ENCODE measurements at places on chromosomes 6 and 20.

GRCh38 chr6:157597461-157598312 lies 216.7 kb downstream of the ZDHHC14 start:
- no peaks in the 10 kb centered on the region for H3K36me3 ChIP-seq
- DNase-seq, result peak; percentile 56
- peaks cover 6% of the 10 kb centered on the region for H3K4me1 ChIP-seq
- H3K27me3 ChIP-seq, result no peaks in the 10 kb centered on the region
- no peak overlapping the region for H3K4me3 ChIP-seq

DNA sequence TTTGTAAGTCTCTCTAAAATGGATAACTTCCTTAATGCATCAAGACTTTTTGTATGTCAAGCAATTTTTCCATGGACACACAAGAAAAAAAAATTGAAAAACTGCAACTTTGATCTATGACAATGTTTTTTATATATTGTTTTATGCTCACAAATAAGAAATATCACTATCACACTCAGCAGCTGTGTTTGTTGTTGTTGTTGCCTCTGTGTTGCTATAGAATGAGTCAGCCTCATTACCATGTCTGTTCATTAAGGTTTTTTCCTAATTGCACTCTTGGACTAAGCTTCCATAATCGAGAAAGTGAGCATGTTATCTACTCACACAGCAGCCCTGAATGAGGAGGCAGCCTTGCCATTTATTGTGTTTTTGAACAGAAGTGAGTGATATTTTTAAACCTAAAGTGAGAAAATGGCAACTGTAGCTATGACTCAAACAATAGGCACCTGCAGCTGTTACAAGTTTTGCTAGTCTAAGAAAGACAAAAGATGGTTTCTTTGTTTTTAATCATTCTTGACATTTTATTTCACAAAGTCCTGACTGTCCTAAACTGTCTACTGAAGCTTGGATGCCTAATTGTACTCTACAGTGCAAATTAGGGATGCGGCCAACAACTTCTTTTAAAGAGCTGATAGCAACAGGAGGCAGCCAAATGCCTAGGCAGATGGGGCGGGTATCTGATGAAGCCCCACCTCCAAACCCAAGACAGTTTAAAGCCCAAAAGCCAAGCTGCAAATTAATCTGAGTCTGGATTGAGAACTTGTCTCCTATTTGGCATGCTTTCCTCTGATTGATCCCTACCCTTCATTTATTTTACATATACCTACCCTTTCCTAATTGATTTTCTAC lies 77.9 kb upstream of the DOK5 start:
- no peaks in the 10 kb centered on the region for H3K36me3 ChIP-seq
- H3K27ac ChIP-seq, result no peak overlapping the region
- DNase-seq, result no peak
- no peaks in the 10 kb centered on the region for H3K27me3 ChIP-seq
- H3K4me1 ChIP-seq, result no peaks in the 10 kb centered on the region

DNA sequence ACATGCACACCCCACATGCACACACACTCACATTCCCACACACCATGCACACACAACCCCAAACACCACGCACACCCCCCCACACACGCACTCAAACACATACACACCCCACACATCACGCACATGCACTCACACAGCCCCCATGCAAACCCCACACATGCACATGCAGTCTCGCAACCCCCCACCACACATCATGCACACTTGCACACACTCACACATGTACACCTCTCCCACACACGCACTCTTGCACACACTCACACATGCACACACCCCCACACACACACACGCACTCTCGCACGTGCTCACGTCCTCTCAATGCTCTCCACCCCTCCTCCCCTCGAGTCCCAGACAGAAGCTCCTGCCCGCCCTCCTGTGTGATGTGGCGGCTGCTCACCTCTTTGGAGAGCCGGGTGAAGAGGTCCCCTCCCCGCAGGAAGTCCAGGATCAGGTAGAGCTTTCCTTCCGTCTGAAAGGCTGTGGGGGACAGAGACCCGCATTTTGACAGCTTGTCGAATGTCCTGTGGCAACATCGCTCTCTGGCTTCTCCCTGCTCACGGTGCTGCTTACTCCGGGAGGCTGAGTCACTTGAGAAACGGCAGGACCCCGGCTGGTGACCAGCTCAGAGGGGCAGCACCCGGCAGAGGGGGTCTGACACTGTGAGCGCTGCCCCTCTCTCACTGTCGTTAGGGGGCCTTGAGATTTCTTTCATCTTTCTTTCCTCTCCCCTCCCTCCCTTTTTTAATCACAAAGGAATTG lies 78.5 kb downstream of the RAMACL start:
- no peak overlapping the region for H3K27ac ChIP-seq
- no peaks in the 10 kb centered on the region for H3K4me1 ChIP-seq
- no peaks in the 10 kb centered on the region for H3K36me3 ChIP-seq
- no peaks in the 10 kb centered on the region for H3K27me3 ChIP-seq

DNA sequence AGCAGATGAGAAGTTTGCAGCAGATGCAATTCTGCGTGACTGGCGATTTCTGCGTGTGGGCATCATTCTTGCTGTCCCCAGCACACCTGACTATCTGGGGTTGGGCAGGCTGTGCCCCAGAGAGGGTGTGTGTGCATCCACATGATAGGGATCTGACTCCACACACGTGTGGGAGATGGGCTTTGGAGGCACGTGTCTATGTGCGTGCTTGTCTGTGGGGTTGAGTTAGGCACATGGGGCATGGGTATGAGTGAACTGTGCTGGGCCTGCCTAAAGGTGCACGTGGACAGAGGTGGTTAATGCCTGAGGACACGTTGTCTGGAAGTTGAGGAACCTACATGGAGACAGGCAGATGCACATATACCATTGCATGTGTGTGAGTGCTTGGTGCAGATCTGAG lies 50.3 kb downstream of the CD40 start:
- no peaks in the 10 kb centered on the region for H3K36me3 ChIP-seq
- no peak for DNase-seq
- no peak overlapping the region for H3K27ac ChIP-seq
- H3K4me3 ChIP-seq, result no peak overlapping the region

DNA sequence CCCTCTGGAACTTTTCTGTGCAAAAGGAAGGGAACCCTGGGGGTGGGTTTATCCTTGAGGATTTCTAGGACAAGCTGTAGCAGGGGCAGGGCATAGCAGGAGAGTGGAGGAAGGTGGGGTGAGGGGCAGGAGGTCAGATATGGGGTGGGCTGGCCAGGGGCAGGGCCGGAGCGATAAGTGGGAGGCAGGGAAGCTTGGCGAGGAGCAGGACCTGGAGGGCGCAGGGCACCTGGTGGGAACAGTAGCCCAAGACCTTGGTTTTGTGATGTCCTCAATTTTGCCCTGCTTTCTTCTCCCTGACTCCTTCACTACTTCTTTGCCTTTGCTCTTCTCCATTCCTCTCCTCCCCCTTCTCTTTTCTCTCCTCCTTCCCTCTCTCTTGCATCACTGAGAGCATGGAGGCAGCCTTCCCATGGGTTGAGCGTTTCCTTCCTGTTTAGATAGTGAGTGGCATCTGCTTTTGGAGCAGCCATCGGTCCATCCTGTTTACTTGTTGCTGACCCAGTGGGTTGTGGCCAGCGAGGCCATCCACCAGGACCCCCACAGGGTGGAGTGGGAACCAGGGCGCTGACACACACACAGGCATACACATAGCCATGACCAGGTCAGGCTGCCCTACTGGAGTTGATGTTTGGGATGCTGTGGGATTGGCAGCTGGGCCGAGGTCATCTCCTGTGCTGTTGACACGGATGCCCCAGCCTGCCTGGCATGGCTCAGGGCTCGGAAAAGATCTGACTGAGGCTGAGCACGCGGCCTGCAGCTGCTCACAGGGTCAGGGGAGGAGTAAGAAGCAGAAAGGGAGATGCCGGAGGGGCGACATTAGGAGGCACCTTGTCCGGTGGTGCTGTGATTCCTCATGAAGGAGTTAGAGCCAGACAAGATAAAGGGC lies 121.0 kb upstream of the RNF24 start:
- H3K36me3 ChIP-seq, result no peaks in the 10 kb centered on the region
- H3K27me3 ChIP-seq, result no peaks in the 10 kb centered on the region

DNA sequence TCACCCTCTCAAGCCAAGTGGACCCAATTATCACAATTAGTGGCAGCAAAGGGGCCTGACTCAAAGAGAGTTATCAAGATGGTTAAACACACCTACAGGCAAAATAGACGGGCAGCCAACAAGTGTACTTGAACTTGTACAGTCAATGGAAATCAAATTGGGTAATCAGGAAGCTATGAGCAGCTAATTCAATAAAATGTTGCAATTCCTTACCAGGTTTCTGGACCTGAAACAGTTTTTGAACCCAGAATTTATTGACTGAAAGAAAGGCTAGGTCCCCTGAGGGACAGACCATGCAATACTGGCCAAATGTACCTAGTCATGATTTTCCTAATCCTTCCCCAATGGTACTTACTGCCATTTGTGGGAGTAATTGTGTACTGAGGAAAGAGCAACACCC lies 679.8 kb downstream of the EPM2A start:
- no peaks in the 10 kb centered on the region for H3K27me3 ChIP-seq
- H3K27ac ChIP-seq, result no peak overlapping the region
- H3K4me1 ChIP-seq, result no peaks in the 10 kb centered on the region
- no peak for DNase-seq
- no peaks in the 10 kb centered on the region for H3K36me3 ChIP-seq

- no peak overlapping the region for H3K27ac ChIP-seq
- no peak overlapping the region for H3K4me3 ChIP-seq
- H3K36me3 ChIP-seq, result no peaks in the 10 kb centered on the region
- H3K27me3 ChIP-seq, result no peaks in the 10 kb centered on the region
- no peaks in the 10 kb centered on the region for H3K4me1 ChIP-seq
Measured at GRCh38 chr6:4180652-4181255, 45.4 kb upstream of the ECI2 start.

DNA sequence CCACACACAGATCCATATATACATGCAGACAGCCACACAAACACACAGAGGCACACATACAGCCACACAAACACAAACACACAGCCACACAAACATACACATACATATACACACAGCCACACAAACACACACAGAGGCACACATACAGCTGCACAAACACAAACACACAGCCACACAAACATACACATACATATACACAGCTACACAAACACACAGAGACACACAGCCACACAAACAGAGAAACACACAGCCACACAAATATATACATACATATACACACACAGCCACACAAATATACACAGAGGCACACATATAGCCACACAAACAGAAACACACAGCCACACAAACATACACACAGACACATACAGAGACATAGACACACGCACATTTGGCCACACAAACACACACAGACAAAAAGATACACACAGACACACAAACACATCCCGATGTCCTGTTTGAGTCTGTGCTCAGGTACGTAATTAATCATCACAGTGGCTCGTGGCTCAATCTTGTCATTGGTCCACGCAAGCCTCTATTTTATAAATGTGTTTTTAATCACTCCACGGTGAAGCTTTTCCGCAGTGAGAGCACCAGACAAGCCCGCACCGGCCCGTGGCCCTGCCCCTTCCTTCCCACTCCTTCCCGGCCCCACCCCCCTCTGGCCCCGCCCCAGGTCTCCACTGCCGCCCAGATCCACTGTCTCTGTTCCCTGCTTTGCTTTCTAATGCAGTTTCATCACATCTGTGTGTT lies 135.3 kb downstream of the CDH4 start:
- H3K4me3 ChIP-seq, result no peak overlapping the region
- H3K27ac ChIP-seq, result no peak overlapping the region
- H3K36me3 ChIP-seq, result no peaks in the 10 kb centered on the region
- no peaks in the 10 kb centered on the region for H3K27me3 ChIP-seq
- no peaks in the 10 kb centered on the region for H3K4me1 ChIP-seq

DNA sequence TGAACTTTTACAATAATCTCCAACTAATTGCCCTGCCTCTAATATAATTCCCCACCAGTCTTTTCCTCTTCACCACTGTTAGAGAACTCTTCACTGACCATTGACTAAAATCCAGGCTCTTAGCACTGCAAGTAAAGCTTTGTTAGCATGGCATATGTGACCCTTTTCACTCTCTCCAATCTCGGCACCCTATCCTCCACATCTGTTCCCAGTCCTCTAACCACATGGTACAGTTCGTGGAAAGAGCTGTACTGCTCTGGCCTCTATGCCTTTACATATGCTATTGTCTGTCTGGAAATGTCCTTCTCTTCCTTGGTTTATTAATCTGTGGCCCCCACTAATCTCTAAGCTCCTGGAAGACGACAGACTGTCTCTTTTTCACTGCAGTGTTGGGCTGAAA lies 63.0 kb upstream of the EIF2S2 start:
- no peak for DNase-seq
- no peaks in the 10 kb centered on the region for H3K36me3 ChIP-seq
- no peak overlapping the region for H3K4me3 ChIP-seq
- no peak overlapping the region for H3K27ac ChIP-seq

DNA sequence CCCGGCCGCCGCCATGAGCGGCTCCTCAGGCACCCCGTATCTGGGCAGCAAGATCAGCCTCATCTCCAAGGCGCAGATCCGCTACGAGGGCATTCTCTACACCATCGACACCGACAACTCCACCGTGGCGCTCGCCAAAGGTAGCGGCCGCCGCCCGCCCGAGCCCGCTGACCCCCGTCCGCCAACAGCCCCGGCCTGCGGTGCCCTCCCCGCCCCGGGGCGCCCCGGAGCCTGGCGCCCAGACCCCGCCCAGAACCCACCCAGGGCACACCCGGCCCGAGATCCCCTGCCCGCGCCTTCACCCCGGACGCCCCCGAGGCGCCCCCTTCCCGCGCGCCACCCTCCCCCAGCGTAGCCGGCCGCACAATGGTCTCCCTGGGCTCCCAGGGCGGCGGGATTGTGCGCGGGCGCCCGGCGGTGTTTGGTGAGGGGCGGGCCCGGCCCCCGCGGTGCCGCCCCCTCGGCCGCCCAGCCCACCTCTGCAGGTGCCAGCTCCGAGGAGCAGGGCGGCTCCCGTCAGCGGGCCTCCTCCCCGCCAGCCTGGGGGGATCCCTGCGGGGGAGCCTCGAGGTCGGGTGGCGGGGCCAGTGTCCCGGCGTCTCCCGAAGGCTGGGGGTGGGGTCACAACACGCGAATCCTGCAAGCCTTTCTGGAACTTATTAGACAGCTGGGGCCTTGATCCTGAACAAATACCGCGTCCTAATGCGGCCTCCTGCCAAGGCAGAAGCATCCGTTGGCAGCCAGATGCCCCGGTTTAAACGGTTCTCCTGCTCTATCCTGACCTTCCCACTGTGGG lies 577 bp downstream of the LSM14B start:
- H3K36me3 ChIP-seq, result no peaks in the 10 kb centered on the region
- H3K4me1 ChIP-seq, result peaks cover 15% of the 10 kb centered on the region
- peak overlapping the region; percentile 81 for H3K4me3 ChIP-seq
- no peaks in the 10 kb centered on the region for H3K27me3 ChIP-seq

GRCh38 chr6:149636124-149636523 lies 12.4 kb downstream of the KATNA1 start:
- no peaks in the 10 kb centered on the region for H3K4me1 ChIP-seq
- no peak for DNase-seq
- no peaks in the 10 kb centered on the region for H3K27me3 ChIP-seq
- no peaks in the 10 kb centered on the region for H3K36me3 ChIP-seq
- H3K4me3 ChIP-seq, result no peak overlapping the region

GRCh38 chr6:30213667-30213956 lies 406 bp upstream of the TRIM26 start:
- peak overlapping the region; percentile 93 for H3K27ac ChIP-seq
- no peak for DNase-seq
- H3K4me3 ChIP-seq, result peak overlapping the region; percentile 93
- H3K4me1 ChIP-seq, result peaks cover 18% of the 10 kb centered on the region
- H3K27me3 ChIP-seq, result no peaks in the 10 kb centered on the region

Measured in testis (tissue), 5 donors.